ENCODE measurements at places on chromosomes 4 and X.
A peak's percentile ranks its signal among the peaks of the same experiment; 100 is the strongest.

- DNase-seq: no peak
Observed at GRCh38 chrX:642436-643240, 12.0 kb downstream of the SHOX start.

GRCh38 chr4:153471698-153472093 lies 5.5 kb downstream of the TMEM131L start:
- DNase-seq: peak; percentile 15

GRCh38 chrX:133947996-133948395 lies 37.4 kb downstream of the GPC3 start:
- DNase-seq: no peak

- no peak for DNase-seq
Observed at GRCh38 chrX:150831863-150832262, 66.6 kb downstream of the CD99L2 start.

DNA sequence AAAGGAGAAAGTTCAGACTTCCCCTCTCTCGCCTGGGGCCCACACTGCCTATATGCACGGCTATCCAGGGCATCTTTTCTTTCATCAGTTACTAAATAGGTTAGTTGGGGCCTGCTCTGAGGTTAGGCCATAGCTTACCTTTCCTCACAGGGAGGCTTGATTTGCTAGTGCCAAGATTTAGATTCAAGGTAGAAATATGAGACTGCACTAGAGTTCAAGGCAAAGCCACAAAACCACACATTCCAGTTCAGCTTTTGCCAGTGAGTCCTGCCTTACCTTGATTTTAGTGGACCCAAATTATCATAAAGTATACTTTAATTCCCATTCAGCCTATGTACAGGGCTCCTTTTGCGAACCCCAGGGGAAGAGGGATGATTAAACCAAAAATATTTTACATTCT lies 762.8 kb downstream of the PDHA2 start:
- no peak for DNase-seq

GRCh38 chr4:145791988-145792387 lies 112.0 kb downstream of the C4orf51 start:
- no peak for DNase-seq
